Right cardiac atrium (tissue), 5 donors: ENCODE measurements at places on chromosomes 6 and 20. TPM values are rescaled to one million over a fixed set of nuclear protein-coding genes. Genes with fewer than 3 reads are reported as not detected.

GRCh38 chr6:166587631-166588413 is 1.3 kb upstream of the RAMACL start:
- DNase-seq, result no peak

DNA sequence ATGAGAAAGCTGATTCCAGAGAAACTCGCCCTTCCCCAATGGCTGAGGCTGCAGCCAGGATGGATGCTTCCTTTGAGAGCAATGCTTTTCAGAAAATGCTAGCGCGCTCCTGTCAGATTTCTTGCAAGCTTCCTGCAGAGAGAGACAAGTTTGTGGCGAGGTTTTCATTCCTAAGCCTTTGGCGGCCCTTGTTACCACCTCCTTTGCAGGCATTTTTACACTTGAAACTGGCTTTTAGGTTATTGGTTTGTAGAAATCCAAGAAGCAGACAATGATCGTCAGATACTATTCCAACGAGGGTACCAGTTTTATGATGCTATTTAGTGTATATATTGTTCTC is 1.1 kb downstream of the FNDC1 start:
- DNase-seq, result no peak

DNA sequence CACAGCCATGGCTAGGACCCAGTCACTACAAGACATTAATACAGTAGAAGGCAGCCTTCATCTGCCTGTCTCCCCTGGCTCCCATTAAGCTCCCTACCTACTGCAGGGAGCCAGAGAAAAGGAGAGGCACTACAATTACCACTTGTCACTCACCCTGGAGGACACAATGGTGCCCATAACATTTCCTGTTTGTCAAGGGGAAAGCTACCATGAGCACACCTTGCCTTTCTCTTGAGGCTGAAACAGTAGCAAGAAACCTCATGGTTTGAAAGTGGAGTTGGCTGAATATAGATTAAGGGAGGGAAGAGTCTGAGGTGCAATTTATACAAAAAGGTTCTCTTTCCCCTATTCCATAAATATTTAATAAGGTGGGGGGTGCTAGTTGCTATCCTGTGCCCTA is 27.9 kb downstream of the STK38 start:
- no peak for DNase-seq

DNA sequence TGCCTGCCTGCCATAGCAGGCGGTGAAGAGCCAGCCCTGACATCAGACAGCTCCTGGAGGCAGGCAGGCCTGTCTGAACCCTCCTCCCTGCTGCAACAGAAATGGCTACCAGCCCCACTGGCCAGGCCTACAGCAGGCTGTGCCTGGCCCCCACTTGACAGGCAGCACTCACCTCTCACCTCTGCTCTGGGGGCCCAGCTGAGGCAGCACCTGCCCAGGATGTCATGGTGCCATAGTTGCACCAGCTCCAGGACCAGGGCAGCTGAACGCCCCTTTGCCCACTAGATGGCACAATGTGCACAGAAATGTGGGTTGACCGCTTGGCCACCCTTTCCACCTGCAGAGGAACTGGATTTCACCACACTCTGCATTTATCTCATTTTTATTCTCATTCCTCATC is 30.6 kb downstream of the MRPL14 start:
- peak; percentile 85 for DNase-seq

- no peak for DNase-seq
These were observed 94.5 kb downstream of the BACH2 start for GRCh38 chr6:90202156-90202555.

The DZANK1 gene
- polyA plus RNA-seq, result 0.79 TPM

The FAM217A gene
- polyA plus RNA-seq, result not detected

DNA sequence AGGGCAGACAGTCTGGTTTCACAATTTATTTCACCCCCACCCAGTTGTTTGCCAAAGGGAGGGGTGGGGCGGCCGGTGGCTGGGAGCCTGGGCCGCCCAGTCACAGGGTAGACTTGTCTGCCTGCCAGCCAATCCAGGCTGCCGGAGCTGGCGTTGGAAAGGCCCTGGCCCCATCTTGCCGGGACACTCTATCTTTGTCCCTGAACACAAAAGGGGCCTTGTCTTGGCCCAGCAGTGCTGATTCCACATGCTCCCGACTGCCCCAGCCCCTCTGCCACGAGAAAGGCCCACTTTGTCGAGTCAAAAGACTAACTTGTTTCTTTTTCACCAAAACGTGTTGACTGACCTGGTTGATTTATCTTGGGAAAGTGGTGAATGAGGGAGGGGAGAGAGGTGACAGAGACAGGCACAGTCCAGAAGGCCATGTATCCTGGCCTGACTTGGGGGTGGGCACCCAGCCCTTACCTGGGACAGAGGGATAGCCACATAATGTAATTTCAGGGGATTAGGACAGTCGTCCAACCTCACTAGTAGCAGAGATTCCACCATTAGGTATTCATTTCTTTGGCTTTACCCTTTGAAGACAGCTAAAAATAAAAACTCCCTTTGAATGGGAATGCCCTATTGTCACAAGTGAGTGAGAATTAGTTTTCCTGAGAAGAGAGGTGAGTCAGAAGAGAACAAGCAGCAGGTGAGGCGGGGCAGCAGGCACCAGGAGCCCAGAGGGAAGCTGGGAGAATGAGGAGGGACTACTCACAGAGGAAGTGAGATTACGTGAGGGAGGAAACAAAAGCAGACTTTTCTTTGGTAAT is 67.0 kb upstream of the SIRPA start:
- DNase-seq, result peak; percentile 92

The BCAS1 gene
- 0.18 TPM for polyA plus RNA-seq

The BTNL2 gene
- polyA plus RNA-seq, result not detected

The ERVFRD-1 gene
- polyA plus RNA-seq, result 0.05 TPM

- no peak for DNase-seq
These were observed 150.3 kb upstream of the PREP start for GRCh38 chr6:105553171-105553570.
